ENCODE measurements at places on chromosomes 16 and 17.

- DNase-seq: no peak
Measured at GRCh38 chr17:2911755-2912111, 115.5 kb downstream of the RAP1GAP2 start.

- DNase-seq: no peak
Measured at GRCh38 chr16:81485824-81486539, 41.4 kb downstream of the CMIP start.

- DNase-seq: no peak
Measured at GRCh38 chr16:30533748-30534367, 800 bp downstream of the ZNF747 start.

DNA sequence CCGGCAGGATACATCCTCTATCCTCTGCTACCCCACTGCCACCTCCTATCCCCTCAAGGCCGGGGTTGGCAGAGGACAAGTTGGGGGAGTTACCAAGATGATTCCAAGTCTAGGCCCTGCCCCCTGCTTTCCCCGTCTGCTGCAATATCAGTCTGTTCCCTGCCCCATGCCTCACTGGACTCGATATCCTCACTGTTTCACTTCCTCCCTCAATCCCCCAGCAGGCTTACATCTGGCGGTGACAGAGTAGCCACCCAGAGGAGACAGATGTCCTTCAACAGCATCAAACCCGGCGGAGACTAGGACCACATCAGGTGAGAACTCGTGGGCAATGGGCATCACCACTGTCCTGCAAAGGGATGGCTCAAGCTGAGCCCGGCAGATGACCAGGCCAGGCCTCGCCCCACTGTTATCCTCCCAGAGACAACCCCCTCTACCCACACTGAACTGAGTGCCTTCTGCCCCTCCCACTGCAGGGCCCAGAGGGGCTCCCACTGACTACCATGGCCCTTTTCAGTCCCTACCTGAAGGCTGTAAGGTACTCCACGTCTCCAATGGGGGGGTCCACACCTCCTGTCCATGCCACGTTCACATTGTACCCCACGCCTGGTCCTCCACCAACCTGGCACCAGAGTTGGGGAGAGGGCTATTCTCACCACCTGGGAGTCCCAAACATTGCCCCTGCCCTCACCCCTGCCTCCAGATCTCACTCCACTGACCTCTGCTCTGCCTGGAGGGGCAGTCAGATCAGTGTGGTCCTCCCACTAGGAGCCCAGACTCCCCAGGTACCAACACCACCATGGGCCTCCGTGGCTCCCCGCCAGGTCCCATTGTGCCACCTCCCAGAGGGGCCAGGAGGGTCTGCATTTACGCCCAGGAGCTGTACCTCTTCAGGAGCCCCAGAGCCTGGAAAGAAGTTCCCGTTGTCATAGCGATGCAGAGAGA, 9.6 kb downstream of the G6PC3 start:
- no peak for DNase-seq

GRCh38 chr17:72236980-72237633, 116.3 kb downstream of the SOX9 start:
- DNase-seq: no peak

DNA sequence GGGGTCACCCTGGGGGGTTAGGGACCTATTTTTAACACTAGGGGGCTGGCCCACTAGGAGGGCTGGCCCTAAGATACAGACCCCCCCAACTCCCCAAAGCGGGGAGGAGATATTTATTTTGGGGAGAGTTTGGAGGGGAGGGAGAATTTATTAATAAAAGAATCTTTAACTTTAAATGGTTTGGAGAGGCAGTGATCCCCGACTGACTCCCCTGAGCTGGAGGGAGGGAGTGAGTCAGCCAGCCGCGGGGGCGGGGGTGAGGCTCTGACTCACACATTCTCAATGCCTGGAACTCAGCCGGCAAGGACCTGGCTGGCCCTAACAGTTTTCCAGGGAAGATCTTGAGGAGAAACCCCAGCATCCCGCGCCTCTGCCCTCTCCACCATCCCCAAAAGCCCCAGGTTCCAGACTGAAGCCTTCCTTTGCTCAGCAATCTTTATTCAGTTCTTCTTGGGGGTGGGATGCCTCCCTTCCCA, 1.5 kb downstream of the HCFC1R1 start:
- peak; percentile 31 for DNase-seq

DNA sequence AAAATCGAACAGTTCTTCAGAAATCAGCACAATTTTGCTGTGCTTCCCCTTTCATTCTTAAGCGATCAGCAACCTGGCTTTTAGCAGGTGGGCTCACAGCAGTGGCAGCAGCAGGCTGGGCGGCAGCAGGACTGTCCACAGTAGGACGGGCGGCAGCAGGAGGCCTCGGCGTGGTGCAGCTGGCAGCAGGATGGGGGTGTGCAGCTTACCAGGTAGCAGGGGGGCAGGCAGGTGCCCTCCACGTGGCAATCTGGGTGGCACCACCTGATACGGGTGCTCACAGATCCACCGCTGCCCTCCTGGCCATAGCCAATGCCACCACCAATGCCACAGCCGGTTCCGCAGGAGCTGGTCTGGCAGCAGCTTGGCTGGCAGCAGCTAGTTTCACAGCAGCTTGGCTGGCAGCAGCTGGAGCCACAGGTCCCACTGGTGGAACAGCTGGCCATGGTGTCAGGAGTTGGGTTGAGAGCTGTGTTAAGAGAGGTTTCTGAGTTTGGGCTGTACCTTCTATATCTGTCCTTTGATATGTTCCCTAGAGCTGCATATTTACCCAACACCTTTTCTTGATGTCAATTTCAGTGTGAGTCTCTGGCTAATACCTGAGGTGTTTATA, at the start of gene KRTAP1-4:
KRTAP1-4 (minus strand) TSS at position 563 of the 613 bp plus-strand sequence; CDS start at position 446, 117 bp downstream.
- no peak for DNase-seq

DNA sequence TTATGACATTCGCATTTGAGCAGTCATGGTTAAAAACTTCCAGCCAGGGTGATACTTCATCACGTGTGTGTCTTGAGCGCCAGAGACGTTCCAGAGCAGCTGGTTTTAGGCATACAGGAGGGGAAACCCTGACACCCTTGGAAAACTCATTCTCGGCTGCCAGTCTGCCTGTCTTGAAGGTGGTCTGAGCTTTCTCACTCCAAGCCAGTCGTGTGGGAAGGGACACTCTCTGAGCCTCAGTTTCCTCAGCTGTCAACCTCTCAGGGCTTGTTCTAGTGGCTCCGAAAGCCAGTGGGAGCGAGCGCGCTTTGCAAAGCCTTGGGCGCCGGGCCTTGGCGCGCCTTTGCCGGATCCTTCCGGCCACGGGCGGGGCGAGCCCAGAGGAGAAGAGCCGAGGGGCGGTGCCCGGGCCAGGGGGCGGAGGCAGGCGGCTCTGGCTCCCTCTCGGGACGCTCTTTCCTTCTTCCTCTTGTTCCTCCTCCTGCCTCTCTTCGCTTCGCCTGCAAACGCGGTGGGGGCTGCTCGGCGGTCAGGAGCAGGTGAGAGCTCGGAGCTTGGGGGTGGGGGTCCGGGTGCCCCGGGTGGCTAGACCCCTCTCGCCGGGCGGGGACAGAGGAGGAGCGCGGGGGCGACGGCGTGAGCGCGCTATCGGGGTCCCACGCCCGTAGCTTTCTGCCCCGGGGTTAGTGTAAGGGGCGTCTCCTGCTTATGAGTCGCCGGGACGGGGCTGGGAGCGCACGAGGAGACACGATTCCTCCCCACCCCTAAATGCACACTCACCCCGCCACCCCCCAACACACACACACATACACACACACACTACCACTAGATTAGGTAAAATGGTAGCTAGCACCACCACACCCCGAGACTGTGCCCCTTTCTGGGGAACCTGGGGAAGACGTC, at the start of gene LDAF1:
LDAF1 (plus strand) TSS at position 467 of the 903 bp plus-strand sequence. CDS start 2,509 bp downstream, outside the sequence.
- DNase-seq: peak; percentile 37

DNA sequence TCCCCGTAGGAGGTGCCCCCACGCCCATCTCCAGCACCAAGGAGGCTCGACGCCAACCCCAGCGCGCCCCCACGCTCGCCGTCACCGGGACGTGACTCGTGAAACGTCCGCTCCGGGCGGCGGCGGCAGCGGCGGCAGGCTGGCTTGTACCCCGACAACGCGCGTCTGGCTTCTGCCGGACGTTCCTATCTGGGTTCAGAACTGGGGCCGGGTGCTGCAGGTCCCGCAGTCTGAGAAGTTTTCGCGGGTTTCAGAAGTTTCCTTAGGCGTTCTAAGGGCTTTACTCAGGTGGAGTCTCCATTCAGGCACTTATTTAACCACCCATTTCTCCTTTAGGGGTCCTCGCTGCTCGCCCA, 672 bp upstream of the ALKBH5 start:
- no peak for DNase-seq

DNA sequence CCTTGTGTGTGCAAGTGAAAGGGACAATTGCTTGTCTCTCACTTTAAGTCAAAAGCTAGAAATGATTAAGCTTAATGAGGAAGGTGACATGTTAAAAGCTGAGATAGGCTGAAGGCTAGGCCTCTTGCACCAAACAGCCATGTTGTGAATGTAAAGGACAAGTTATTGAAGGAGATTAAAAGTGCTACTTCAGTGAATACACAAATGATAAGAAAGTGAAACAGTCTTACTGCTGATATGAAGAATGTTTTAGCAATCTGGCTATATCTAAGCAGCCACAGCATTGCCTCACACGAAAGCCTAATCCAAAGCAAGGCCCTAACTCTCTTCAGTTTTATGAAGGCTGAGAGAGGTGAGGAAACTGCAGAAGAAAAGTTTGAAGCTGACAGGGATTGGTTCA, 71.0 kb downstream of the CDRT15 start:
- DNase-seq: no peak

DNA sequence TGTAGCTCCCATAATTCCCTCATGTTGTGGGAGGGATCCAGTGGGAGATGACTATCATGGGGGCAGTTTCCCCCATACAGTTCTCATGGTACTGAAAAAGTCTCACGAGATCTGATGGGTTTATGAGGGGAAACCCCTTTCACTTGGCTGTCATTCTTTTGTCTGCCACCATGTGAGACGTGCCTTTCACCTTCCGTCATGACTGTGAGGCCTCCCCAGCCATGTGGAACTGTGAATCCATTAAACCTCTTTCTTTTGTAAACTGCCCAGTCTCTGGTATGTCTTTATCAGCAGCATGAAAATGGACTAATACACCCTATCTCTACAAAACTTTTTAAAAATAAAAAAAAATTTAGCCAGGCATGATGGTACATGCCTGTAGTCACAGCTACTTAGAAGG, 6.2 kb upstream of the C17orf113 start:
- no peak for DNase-seq

DNA sequence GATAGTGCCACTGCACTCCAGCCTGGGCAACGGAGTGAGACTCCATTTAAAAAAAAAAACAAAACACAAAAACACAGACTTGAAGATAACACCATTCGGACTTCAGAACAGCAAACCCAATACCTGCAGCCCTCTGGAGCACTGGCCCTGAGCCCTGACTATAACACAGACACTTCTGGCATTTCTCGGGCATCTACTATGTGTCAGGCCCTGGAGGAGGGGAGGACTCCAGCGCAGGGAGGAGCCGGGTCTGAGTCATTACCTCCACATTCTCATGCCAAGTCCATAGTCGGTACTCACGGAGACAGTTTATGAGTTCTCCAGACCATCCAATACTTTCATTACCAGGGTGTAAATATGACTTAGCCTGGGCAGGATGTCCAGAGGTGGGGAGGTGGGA, 48.8 kb downstream of the PITPNM3 start:
- DNase-seq: no peak

DNA sequence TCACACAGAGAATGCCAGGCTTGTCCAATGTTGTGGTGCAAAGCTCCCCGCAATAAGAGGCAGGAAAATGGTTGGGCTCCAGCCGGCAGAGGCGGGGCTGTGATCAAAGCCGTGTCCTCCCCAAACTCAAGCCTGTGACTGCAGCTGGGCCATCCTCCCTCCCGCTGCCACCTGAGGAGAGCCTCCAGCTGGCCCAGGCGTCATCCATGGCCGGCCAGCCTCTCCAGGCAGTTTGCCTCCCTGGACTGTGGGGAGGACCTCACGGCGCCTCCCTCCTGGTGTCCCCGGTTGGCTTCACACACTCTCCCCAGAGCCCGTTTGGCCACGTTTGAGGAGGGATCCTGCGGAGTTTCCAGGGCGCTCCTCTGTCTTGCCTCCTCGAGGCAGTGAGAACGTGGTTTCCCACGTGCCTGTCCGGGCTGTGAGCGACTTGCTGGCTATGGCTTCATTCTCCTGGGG, 134.1 kb downstream of the IRF8 start:
- DNase-seq: no peak
